ENCODE measurements at places on chromosomes 4 and X.

- no peak for DNase-seq
Measured at GRCh38 chr4:122584519-122584918, 36.3 kb downstream of the IL21 start.

GRCh38 chr4:55183926-55184599 is 58.7 kb upstream of the KDR start:
- DNase-seq: no peak

DNA sequence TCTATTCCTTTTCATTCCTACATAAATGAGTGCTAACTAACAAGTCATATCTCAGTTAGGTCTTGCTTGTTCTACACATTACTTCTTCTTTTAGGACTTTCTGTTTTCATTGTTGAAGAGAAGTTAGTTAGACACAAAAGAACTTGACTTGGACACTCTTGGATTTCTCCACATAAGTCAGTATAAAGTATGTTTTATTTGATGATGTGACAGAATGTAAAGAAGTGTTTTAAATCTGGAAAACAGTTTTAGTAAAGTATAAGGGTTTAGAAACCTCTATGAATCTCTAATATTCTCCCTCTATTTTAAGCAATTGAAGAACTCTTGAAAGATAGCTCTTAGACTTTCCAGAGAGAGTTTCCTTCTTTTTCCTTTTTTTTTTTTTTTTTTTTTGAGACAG is 38.6 kb upstream of the TMEM33 start:
- DNase-seq: no peak

- no peak for DNase-seq
Measured at GRCh38 chrX:105052926-105053325, 167.6 kb downstream of the TEX13A start.

DNA sequence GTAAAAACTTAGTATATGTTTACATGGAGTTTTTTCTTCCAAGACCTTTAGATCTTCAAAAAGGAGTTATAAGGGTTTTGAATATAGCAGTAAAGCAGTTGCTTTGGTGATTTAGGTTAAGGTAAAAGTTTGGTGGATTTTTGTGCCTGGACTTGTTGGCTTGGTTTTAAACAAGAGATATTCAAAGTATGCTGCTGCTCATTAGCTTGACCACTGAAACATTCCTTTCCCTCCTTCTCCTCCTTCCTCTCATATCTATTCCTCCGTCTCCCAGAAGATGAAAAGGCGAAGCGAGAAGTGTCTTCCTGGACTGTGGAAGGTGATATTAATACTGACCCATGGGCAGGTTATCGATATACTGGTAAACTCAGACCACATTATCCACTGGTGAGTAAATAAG is 38.4 kb downstream of the METAP1 start:
- DNase-seq: no peak

GRCh38 chr4:499567-499966 is 557 bp downstream of the PIGG start:
- DNase-seq: no peak

- DNase-seq: no peak
Measured at GRCh38 chrX:23008431-23009099, 8.8 kb downstream of the DDX53 start.

DNA sequence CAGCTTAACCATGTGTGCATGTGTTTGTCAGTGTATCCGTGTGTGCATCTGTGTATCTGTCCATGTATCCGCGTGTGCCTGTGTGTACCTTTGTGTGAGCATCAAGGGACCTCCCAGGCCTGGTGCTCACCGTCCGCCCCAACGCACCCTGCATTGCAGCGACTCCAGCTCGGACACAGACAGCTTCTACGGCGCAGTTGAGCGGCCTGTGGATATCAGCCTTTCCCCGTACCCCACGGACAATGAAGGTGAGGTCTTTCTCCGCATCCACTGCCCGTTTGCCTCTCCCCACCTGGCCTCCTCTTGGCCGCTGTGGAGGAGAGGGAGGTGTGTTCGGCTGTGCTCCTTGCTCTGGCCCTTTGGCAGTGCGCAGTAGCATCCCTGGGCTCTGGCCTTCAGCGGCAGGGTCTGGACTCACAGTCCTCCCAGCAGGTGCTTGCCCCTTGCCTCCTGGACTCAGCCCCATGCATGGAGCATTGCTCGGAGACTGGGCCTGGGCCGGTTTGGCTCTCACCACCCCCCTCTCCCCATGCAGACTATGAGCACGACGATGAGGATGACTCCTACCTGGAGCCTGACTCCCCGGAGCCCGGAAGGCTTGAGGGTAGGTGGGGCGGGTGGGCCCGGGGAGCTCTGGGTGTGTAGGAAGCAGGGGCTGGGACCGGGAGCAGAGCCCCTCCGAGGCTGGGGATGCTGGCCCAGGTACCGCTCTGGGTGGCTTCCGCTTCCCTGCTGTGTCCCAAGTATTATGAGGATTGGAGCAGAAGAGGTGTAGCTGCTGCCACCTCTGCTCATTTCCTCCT is 16.4 kb upstream of the ADD1 start:
- DNase-seq: no peak

GRCh38 chrX:114127411-114128025 is 456.4 kb upstream of the HTR2C start:
- DNase-seq: no peak

- DNase-seq: no peak
Measured at GRCh38 chrX:96372313-96373046, 312.2 kb upstream of the DIAPH2 start.

DNA sequence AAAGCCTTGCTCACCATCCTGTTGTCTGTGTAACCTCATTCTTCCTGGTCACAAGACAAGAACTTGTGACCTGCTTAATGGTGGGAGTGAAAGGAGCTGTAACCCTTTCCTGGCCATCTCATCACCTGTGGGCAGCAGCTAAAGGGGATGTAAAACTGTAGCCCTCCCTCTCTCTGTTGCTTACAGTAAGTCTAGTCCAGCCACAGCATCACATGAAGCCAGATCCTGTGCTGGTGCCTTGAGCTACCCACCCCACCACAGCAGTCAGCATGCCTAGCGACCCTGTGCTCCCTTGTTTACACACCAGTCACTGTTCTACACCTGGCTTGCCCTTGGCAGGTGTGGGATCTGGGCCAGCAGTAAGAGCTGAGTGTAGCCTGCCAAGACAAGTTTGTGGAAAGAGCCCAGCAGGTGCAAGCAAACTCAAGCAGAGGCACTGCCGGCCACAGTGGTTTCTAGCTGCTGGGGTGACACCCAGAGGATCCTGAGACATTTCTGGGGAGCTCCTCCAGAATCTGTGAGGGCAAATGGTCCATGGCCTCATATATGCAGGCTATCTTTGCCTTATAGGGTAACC is 41.0 kb downstream of the UGT2B28 start:
- DNase-seq: no peak

GRCh38 chr4:184854673-184855072 is 28.9 kb upstream of the ACSL1 start:
- no peak for DNase-seq

- DNase-seq: no peak
Measured at GRCh38 chrX:129641941-129642340, 12.8 kb downstream of the APLN start.

DNA sequence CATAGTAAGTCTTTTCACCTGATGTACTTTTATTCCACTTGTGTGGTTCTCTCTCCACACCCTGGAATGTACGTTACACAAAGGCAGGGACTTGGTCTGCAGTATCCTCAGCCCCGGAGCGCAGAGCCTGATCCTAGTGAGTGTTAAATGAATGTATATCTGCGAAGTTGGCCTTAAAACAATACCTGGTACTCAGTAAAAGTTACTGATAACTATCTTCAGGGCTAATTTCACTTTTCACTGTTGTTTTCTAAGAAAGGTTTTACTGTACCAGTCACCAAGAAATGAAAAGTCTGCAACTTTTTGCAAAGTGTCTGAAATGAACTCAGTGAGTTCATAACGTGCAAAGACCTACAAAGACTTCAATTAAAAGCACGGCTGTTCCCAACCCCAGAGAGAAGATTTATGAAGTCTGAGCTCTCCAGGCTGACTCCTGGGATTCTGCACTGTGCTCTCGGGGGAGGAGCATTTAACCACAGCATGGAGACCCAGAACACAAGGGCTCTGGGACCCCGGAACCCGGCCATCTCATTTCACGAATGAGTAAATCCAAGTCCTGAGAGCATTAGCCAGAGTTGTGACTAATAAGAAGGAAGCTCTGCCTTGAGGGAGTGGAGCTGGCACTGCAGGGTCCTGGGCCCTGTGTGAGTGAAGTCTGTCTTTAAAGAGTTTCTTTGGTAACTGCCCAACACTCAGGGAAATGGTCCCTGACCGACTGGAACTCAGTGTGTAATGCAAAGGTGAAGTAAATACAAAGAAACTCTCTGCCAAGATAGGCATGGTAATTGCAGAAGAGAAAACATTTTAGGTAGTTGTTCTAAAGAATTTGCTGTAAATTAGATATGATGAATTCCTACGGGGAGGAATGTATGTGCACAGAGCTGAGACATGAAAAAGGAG is 165.8 kb downstream of the NSUN7 start:
- no peak for DNase-seq

- DNase-seq: no peak
Measured at GRCh38 chr4:110949542-110949941, 326.7 kb upstream of the PITX2 start.
